ENCODE measurements at places on chromosomes 3 and 15.

DNA sequence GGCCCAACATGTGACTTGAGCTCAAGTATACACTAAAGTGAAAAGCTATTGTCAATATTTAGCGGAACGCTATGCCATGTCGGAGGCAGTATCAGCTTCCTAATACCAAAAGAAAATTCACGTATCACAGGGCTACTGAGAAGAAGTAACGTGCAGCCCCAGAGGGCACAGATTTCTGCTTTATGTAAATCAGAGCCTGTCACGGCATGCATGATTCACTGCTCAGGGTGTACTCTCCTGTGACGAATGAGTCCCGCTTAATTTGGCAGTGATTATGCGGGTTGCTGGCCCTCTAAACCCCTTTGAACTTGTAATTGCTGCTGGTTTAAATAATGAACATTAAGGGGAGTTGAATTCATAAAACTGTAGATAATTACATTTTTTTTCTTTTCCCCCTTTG, 85.3 kb downstream of the MEIS2 start:
- DNase-seq, result no peak

DNA sequence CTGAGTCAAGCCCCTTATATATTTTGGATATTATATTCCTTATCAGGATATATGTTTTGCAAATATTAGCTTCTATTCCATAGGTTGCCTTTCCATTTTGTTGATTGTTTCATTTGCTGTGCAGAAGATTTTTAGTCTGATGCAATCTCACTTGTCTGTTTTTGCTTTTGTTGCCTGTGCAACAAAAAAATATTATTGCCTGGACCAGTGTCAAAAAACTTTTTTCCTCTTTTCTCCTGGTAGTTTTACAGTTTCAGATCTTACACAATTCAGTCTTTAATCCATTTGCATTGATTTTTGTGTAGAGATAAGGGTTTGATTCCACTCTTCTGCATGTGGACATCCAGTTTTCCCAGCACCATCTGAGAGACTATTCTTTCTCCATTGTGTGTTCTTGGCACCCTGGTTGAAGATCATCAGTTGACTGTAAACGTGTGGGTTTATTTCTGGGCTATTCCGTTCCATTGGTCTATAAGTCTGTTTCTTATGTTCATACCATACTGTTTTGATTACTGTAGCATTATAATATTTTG, 228.9 kb upstream of the NR2E3 start:
- DNase-seq, result no peak

GRCh38 chr3:183226333-183226890, 26.6 kb upstream of the B3GNT5 start:
- no peak for DNase-seq

DNA sequence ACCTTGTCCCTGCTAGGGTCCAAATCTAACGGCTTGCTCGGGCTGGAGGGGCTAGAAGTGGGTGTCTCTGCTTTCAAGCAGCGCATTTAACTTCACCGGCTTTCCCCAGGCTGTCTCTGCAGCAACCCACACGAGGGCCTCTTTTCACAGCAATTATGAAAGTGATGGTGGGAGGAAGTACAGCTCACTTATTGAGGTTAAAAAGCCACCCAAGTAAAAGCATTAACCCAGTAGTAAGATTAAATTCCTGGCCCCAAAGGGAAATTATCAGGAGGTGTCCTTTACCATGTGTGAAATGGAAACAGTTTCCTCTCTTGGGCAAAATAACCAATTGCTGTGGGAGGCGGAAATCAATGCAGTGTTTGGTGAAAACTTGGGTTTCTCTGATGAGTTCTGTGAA, 41.1 kb downstream of the NGRN start:
- no peak for DNase-seq

DNA sequence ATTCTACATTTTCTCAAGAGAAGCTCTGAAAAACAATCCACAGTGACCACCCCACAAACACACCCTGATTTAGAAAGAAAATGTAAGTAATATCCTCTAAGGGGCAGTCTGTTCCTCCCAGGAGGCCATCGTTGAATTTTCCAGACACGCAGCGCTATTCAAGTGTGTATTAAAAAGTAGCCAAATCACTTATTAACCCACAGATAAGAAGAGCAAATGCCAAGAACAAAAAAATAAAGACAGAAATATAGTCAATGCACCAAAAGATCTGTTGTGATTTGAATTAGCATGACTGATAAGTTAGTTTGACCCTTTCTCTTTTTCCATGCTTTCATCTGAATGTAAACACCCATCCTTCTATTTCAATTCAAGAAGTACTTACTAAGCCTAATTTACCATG, 622.8 kb upstream of the ZNF385D start:
- no peak for DNase-seq

GRCh38 chr3:99114565-99115291, 213.2 kb upstream of the DCBLD2 start:
- DNase-seq, result no peak

DNA sequence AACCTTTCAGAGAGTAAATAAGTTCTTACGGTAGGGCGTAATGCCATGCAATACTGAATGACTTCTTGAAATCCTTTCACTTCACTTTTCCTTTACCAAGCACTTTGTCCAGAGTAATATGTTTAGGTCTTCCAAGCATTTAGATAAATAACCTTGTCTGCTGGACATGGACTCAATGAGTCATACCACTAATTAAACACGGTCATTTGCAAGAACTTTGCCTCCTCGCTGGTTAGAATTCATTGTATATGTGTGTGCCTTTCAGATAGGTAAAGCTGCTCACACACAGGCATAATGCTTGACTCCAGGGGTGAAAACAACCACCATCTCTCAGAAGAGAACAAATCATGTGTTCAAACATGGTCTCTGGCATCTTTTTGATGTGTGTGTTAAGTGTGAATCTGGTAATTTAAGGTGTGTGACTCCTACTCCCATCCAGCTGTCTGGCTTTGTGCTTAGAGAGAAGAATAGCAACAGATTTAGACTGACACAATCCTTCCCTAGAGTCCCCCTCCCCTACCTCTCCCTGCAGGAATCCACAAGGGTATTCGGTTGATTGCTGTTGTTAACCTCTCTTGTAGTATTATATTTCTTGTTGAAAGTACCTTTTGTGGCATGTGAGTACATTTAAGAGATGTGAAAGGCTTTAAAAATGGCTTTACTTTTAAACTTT, 419.0 kb downstream of the CNTN4 start:
- no peak for DNase-seq

DNA sequence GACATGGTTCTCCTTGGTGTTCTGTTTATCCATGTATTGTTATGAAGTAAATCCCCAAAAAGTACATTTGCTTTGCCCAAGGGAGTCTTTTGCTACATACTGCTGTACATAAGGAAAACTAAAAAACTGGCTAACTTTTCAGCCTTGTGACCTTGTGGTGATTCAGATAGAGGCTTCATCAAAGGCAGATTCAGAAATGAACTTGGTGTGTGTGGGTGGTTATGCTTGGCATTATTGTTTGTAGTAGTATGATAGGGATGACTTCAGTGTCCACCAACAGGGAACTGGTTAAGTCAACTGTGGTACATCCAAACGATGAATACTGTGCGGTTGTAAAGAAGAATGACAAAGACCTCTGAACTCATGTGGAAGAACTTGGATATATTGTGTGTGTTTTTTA, 75.6 kb upstream of the CHRNB4 start:
- no peak for DNase-seq

DNA sequence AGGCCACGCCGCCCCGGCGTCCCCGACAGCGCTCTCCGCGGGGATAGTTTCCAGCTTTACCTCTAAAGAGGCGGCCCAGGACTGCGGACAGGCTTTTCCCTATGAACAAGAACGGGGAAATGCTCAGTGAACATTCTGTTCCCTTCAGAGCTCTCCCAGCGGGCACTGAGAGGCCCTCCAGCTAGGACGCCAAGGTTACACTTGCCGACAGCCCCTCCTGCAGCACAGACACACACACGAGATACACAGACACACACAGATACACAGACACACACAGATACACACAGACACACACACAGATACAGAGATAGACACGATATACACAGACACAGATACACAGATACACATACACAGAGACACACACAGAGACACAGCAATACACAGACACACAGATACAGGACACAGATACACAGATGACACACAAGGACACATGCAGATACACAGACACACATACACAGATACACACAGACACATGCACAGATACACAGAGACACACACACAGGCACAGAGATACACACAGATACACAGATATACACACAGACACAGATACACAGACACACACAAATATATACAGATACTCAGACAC, 533 bp upstream of the OCA2 start:
- DNase-seq, result no peak

DNA sequence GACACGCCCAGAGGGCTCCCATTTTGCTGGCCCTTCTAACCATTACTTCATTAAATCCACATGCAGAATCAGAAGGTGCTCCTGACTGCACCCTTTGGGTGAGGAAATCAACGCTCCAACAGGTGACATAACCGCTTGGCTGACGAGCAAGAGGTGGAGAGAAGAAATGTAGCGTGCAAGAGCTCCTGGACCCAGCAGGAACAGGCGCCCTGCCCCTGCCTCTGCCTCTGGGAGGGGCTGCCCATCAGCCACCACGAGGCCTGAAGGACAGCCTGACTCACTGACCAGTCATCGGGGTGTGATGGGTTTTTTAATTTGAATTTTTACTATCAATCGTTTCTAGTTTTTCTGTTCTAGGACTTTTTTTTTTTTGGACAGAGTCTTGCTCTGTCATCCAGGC, 218.2 kb downstream of the ADAMTS17 start:
- no peak for DNase-seq

DNA sequence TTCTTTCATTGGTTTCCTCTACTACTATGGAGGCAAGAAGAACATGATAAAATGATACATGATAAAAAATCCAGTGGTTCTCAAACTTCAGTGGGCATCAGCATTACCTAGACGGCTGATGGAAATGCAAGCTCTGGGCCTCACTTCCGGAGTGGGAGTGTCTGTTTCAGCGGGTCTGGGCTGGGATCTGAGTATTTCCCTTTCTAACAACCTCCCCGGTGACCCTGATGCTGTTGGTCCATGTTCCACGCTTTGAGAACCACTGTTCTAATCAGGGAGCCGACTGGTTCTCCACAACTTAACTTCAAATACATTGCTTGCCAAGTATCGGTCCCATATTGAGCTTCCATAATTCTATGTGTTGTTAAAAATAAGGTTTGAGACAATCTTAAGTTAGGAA, 712.3 kb upstream of the LMCD1 start:
- no peak for DNase-seq

- no peak for DNase-seq
These were observed 1181.9 kb downstream of the ROBO2 start for GRCh38 chr3:78221796-78222195.

GRCh38 chr3:134663721-134664456, 13.1 kb upstream of the KY start:
- no peak for DNase-seq

- no peak for DNase-seq
These were observed 253.7 kb downstream of the IL5RA start for GRCh38 chr3:2856138-2857133.

DNA sequence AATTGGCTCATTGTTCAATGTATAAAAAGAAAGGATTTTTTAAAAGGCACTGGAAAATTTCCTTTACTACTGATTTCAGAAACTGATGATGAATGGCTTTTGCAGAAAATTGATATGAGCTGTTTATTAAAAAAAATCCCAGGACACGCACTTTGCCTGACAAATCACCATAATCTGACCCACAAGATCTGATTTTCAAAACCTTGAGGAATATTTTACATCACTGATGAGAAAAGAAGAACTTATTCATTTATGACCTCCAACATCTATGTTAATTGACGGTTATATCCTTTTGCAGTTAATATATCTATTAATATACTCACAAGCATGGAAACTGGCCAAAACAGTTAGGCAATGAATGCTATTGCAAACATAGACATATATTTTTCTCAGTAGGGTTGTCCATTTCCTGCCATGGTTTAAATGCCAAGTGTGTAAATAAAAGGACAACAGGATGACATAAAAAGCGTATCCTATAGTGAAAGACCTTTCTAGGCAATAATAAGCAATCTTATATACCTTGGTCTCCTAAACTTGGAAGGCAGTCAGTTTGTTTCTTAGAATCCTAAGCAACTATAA, 109.7 kb upstream of the SLC7A14 start:
- DNase-seq, result no peak

DNA sequence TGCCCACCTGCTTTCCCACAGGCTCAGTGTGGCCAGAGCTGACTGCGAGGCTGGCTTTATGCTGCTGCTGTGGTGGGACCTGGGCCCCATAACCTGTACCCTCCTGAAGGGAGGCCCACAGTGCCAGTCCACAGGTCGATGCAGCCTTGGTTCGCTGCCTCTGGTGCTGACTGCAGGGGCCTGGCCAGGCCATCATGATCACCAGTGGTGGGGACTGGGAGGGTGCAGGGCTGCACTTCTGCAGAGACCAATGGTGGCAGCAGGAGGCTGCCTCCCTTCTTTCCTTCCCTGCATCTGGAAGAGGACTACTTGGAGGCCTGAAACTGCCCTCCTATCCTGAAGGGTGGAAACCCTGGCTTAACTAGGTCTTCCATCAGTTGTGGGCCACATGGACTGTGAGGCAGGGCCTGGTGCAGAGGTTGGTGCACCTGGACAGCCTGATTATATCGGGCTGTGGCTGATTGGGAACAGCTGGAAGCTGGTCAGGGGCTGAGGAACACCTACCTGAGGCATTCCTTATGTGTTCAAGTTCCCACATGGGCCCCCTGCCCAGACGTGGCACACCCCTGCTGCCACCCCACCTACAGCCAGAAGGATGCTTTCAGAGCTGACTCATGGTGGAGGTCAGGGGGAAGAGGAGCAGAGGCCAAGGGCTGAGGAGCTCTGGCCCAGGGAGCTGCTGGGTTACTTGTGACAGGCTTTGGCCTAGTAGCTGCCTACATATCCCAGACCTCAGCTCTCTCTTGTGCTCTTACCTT, 29.8 kb downstream of the POMGNT2 start:
- no peak for DNase-seq

DNA sequence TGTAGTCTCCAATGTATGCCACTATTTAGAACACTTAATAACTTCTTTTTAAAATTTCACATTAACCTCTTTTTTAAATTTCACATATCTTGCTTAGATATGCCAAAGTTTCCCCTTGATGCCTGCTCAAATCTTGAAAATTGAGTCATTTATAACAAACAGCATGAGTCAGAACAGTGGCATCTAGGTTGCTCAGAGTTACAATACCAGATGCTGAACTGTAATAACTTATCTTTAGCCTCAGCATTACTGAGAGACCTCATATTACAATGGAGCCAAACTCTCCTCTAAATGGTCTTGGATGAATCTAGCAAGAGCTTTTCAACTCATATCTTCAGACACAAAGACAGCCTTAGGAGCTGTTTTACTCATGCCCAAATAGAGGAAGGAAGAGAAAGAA, 439.3 kb upstream of the ARPP21 start:
- no peak for DNase-seq

DNA sequence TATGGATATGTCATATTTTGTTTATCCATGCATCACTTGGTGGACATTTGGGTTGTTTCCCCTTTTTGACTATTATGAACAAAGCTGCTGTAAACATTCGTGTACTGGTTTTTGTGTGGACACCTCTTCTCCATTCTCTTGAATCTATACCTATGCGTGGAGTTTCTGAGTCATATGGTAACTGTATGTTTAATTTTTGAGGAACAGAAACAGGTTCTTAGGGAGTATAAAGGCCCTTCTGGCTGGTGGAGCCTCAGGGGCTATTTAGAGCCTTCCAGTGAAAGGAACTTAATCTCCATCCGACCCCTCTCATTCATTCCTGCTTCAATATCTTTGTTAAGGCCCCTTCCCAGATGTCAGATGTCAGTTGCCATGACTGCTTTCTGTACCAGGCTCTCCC, 14.1 kb upstream of the CTXND1 start:
- no peak for DNase-seq

- DNase-seq, result no peak
These were observed 95.3 kb downstream of the DAPK2 start for GRCh38 chr15:63950911-63951481.
